ENCODE measurements at places on chromosomes 7 and 10.

- H3K27ac ChIP-seq, result no peak overlapping the region
- H3K4me3 ChIP-seq, result no peak overlapping the region
- no peak for DNase-seq
- H3K36me3 ChIP-seq, result no peaks in the 10 kb centered on the region
- no peaks in the 10 kb centered on the region for H3K27me3 ChIP-seq
Observed at GRCh38 chr10:113441220-113441619, 111.6 kb upstream of the HABP2 start.

- peaks cover 8% of the 10 kb centered on the region for H3K4me1 ChIP-seq
- no peaks in the 10 kb centered on the region for H3K27me3 ChIP-seq
- no peak overlapping the region for H3K27ac ChIP-seq
- H3K36me3 ChIP-seq, result peaks cover 4% of the 10 kb centered on the region
- H3K4me3 ChIP-seq, result no peak overlapping the region
Observed at GRCh38 chr7:112286250-112287086, 80.0 kb downstream of the ZNF277 start.

GRCh38 chr7:36734731-36735130 lies 10.4 kb upstream of the AOAH start:
- no peaks in the 10 kb centered on the region for H3K27me3 ChIP-seq
- H3K4me3 ChIP-seq, result no peak overlapping the region
- no peak overlapping the region for H3K27ac ChIP-seq
- H3K36me3 ChIP-seq, result no peaks in the 10 kb centered on the region
- no peak for DNase-seq

- no peaks in the 10 kb centered on the region for H3K36me3 ChIP-seq
- H3K27ac ChIP-seq, result no peak overlapping the region
- no peaks in the 10 kb centered on the region for H3K27me3 ChIP-seq
- H3K4me1 ChIP-seq, result peaks cover 35% of the 10 kb centered on the region
- no peak overlapping the region for H3K4me3 ChIP-seq
- DNase-seq, result peak; percentile 67
Observed at GRCh38 chr7:16929146-16929762, 47.5 kb upstream of the AGR3 start.

DNA sequence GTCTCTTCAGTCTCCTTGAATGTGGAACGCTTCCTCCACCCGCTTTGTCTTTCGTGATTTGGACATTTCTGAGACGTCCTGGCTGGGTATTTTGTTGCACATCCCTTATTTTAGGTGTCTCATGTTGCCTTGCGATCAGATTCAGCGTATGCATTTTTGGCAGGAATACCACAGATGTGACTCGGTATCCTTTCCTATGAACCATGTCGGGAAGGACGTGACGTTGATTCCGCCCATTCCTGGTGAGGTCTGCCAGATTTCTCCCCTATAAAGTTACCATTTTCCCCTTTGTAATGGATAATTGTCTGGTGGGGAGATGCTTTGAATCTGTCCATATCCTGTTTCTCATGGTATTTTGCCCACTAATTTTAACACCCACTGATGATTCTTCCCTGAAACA lies 49.6 kb downstream of the RBM17 start:
- peaks cover 23% of the 10 kb centered on the region for H3K27me3 ChIP-seq
- H3K4me1 ChIP-seq, result peaks cover 11% of the 10 kb centered on the region
- H3K27ac ChIP-seq, result no peak overlapping the region
- DNase-seq, result no peak
- no peaks in the 10 kb centered on the region for H3K36me3 ChIP-seq
- no peak overlapping the region for H3K4me3 ChIP-seq

DNA sequence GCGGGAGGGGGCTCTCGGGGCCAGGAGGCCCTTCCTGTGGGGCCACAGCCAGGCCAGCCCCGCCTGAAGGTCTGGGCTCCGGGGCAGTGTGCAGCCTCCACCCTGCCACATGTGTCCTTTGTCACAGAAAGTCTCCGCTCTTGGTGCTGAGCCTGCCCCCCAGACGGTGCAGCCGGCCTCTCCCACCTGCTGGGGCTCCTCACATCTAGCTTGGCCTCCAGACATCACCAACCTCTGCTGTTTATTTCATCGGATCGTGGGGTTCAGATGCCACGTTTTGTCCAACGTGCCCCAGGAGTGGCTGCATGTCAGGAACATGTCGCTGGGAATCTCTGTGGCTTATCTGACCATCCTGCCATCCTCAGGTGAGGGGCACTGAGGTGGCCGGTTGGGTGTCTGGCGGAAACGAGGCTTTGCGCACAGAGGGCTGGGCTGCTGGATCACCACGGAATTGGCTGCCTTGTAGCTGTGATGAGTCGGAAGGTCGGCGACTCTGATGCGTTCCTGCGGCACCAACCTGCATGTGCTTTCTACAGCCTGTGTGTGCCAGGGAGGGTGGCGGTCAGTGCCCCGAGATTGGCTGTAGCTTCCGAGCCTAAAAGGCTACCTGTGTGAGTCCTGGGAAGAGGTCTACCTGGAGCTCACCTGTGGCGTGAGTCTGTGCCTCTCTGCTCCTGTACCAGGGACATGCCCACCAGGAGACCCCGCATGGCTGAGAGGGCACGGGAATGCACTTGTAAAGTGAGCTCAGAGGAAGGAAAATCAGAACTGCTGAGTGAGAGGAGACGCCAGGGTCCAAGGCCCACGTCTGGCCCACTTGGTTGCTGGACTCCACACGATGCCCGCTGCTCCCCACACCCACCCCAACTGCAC lies 316.4 kb downstream of the DNAJB6 start:
- no peaks in the 10 kb centered on the region for H3K27me3 ChIP-seq

DNA sequence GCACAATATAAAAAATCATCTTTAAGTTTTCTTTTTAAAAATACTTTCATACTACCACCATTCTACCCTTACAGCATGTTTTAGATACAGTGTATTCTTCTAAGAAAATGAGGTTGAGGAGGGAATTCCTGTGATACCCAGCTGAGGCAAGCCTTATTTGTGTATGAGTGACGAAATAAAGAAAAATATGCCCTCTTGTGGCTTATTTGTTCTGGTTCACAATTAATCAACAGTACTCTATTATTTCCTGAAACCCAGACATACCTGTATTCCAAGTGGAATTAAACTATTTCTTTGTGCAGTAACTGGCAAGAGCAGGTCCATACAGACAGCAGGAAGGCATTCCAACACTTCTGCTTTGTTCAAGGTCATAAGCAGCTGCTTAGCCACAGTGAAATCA lies 4.5 kb upstream of the SEMA3D start:
- H3K27me3 ChIP-seq, result peaks cover 7% of the 10 kb centered on the region
- no peak overlapping the region for H3K4me3 ChIP-seq
- H3K36me3 ChIP-seq, result no peaks in the 10 kb centered on the region
- no peak overlapping the region for H3K27ac ChIP-seq
- H3K4me1 ChIP-seq, result peaks cover 7% of the 10 kb centered on the region

DNA sequence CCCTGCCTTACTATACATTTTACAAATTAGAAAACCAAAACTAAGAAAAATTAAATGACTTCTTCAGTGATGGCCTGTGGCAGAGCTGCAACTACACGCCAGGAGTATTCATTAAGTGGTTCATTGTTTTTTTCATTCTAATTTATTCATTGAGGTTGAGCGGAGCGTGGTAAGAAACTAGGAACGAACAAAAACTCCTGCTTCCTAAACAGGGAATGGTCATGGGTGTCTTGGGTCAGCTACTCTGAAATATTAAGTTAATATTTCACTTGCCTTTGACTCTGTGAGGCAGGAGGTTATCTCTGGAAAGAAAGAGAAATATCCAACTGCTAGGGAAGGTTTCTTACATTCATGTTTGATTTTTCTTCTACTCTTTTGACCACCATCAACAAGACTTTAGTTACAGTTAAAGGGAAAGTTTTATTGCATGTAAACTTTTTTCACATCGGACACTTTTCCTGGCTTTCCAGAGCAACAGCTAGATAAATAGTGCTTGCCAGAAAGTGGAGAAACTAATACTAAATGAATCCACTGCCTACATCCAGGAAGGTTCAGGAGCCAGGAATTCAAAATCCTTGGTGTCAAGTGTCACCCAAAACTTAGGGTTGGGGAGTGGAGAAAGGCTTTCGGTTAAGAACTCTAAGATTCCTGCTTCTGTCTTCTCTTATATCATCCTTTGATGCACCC lies 896 bp upstream of the GNG11 start:
- H3K27me3 ChIP-seq, result no peaks in the 10 kb centered on the region
- no peaks in the 10 kb centered on the region for H3K36me3 ChIP-seq
- DNase-seq, result no peak
- H3K27ac ChIP-seq, result no peak overlapping the region
- H3K4me3 ChIP-seq, result no peak overlapping the region

DNA sequence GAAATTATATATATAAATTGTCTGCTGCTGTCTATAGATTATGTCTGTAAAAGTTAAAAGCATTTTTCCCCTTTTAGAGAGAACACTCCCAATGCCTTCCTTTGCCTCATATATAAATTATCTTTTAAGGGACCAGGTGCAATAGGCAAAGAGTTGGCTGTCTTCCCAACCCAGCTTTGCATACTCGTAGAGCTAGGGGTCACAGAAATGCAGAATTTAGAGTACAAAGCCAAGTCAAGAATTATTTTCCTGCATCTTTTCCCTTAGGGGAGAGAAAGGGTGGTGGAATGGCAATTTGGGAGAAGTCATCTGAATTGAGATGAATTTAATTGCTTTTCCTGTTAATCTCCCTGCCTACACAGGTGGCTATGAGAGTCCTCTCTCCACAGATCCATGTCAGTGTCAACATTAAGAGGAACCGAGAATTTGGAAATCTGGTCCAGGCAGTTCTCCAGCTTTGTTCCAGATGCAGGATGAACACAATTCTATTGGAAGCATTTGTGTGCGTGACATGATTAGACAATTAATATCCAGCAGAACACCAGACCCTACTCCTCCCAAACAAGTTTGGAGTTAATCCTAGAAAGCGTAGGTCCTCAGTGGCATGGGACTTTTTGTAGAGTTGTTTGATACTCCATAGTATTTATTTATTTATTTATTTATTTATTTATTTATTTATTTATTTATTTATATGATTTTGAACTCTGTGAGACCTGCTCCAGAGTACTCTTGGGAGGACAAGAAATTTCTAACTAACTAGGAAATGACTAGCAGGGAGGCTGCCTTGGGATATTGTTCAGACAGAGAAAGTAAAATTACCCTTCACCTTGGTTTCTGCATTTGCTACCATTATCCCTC lies 80.3 kb upstream of the SKAP2 start:
- DNase-seq, result no peak
- H3K4me1 ChIP-seq, result no peaks in the 10 kb centered on the region
- no peaks in the 10 kb centered on the region for H3K36me3 ChIP-seq
- no peak overlapping the region for H3K27ac ChIP-seq

DNA sequence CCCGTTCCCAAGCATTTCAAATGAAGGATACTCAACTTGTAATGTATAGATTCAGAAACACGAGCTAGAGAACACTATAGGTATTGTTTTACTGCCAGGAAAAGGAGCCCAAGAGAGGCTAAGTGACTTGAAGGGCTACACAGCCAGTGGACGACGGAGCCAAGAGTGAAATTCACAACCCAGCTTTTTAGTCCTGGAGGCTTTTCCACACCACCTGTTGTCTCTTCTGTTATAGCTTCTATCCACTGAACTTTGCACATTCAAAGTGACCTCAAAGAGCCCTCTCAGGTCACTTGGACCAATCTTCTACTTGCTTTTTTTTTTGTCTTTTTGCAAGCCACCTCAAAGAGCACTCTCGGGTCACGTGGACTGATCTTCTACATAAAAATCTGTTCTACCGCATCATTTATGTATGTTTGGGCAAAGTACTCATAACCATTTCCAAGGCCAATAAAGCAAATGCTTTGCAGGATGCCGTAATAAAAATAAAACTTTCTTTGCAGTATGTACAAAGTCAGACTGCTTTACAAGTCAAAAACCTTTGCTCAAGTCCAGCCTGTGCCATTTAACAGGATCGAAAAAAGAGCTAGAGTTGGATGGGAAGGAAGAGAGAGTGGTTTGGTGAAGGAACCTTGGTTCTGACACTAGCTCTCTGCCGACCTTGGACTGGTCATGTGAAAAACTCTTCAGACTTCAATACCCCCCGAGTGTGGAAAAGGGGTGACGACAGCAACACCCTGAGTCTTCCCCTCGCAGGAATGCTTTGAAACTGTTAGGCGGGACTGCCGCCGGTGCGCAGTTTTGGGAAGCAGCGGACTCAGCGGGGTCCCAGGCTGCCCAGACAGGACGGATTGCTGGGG lies 821 bp downstream of the SLC35B4 start:
- no peak overlapping the region for H3K27ac ChIP-seq
- peak overlapping the region; percentile 95 for H3K4me3 ChIP-seq
- H3K36me3 ChIP-seq, result no peaks in the 10 kb centered on the region
- no peaks in the 10 kb centered on the region for H3K27me3 ChIP-seq
- peaks cover 10% of the 10 kb centered on the region for H3K4me1 ChIP-seq

GRCh38 chr7:41699516-41699915 lies 3.4 kb downstream of the INHBA start:
- no peak overlapping the region for H3K4me3 ChIP-seq
- no peak overlapping the region for H3K27ac ChIP-seq
- peaks cover 23% of the 10 kb centered on the region for H3K27me3 ChIP-seq
- peaks cover 14% of the 10 kb centered on the region for H3K4me1 ChIP-seq
- no peaks in the 10 kb centered on the region for H3K36me3 ChIP-seq

- H3K4me1 ChIP-seq, result no peaks in the 10 kb centered on the region
- no peaks in the 10 kb centered on the region for H3K27me3 ChIP-seq
- no peak overlapping the region for H3K4me3 ChIP-seq
- no peak for DNase-seq
- no peak overlapping the region for H3K27ac ChIP-seq
- no peaks in the 10 kb centered on the region for H3K36me3 ChIP-seq
Observed at GRCh38 chr7:34523226-34523918, 134.6 kb upstream of the NPSR1 start.

DNA sequence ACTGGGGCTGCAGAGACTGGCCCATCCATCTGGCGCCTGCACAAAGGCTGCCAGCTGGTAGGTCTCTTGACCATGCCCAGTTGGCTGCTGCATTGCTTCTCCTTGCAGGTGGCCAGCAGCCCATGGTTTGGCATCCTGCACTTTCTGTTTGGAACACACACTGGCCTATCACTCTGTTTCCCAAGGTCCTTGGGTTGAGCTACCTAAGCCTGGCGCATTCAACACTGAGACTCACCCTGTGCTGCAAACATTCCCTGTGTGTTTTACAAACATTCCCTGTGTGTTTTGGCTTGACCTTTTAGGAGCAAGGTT lies 55.5 kb downstream of the TACR2 start:
- no peaks in the 10 kb centered on the region for H3K27me3 ChIP-seq
- H3K36me3 ChIP-seq, result no peaks in the 10 kb centered on the region
- no peak overlapping the region for H3K4me3 ChIP-seq
- peaks cover 13% of the 10 kb centered on the region for H3K4me1 ChIP-seq
- no peak overlapping the region for H3K27ac ChIP-seq

GRCh38 chr7:75958802-75959543 lies 35.4 kb downstream of the TMEM120A start:
- H3K36me3 ChIP-seq, result peaks cover 32% of the 10 kb centered on the region
- H3K4me3 ChIP-seq, result no peak overlapping the region
- H3K27me3 ChIP-seq, result no peaks in the 10 kb centered on the region
- DNase-seq, result no peak
- no peaks in the 10 kb centered on the region for H3K4me1 ChIP-seq

DNA sequence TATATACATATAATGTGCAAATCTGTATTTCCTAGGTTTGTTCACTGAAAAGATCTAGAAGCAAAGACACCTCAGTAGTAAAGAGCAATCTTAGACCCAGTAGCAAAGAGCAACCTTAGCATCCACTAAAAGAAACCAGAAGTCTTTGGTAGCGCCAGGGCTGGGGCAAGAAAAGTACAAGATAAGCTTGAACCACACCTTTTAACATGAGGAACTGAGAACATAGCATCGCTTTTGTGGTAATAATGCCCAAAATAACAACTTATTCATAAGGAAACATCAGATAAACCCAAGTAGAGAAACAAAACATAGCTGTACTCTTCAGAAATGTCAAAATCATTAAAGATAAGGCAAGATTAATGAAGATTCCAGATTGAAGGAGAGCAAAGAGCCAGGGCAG lies 173.4 kb downstream of the IMMP2L start:
- DNase-seq, result peak; percentile 24
- H3K4me3 ChIP-seq, result no peak overlapping the region
- no peaks in the 10 kb centered on the region for H3K27me3 ChIP-seq
